Uterus (tissue), 4 donors: ENCODE measurements at places on chromosomes 1 and 21. TPM values are rescaled to one million over a fixed set of nuclear protein-coding genes. Genes with fewer than 3 reads are reported as not detected.

Gene LHX4
- total RNA-seq = not detected

Gene CENPF
- 41.2 TPM for total RNA-seq

Gene FCRL5
- not detected for total RNA-seq

Gene CELA3A
- not detected for total RNA-seq

Gene NUP133
- 58.6 TPM for total RNA-seq

Gene PRAMEF10
- total RNA-seq = not detected

Gene FCMR
- 0.59 TPM for total RNA-seq

Gene MYOG
- not detected for total RNA-seq

Gene WNT3A
- total RNA-seq = not detected

Gene LRIG2
- 7.2 TPM for total RNA-seq

Gene C1QA
- 33.1 TPM for total RNA-seq

Gene NEK2
- not detected for total RNA-seq

Gene TMEM52
- total RNA-seq = 1.7 TPM

Gene B4GALT2
- 45.8 TPM for total RNA-seq

Gene PAPPA2
- total RNA-seq = 4.0 TPM

Gene HTR6
- total RNA-seq = not detected

Gene HCRTR1
- total RNA-seq = not detected

Gene FALEC
- not detected for total RNA-seq

Gene PBX1
- 831 TPM for total RNA-seq

Gene HAO2
- total RNA-seq = not detected

Gene HMCN1
- total RNA-seq = 7.0 TPM
